ENCODE measurements at places on chromosomes 12 and 14.

DNA sequence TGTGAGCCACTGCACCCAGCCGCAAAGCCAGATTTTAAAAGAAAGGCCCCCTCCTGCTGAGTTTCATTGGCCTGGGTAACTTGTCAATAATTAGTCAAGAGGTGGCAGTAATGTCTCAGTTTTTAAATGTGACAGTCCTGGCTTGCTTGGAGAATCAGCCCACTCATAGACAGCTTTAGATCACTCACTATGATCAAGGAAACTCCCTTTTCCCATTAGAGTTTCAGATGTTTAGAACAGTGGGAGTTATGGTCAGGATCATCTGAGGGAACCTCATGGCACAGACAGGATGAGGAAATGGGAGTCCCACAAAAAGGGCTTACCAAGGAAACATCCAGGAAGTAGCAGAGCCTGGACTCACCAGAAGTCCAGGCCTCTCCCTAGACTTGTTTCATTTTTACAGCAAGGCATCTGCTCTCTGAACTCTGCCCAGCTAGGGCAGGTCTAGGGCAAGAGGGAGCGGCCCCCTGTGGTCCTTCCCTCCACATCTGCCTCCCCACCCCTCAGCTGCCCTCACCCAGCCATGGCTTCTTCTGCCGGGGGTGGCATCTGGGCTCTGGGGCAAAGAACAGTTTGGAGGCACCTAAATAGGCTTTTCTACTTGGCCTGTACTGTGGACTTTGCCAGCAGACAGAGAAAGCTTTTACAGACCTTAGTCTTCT, 11.2 kb downstream of the BCL2L14 start:
- H3K27ac ChIP-seq: peak overlapping the region; percentile 62
- peak; percentile 31 for DNase-seq
- H3K27me3 ChIP-seq: no peaks in the 10 kb centered on the region

DNA sequence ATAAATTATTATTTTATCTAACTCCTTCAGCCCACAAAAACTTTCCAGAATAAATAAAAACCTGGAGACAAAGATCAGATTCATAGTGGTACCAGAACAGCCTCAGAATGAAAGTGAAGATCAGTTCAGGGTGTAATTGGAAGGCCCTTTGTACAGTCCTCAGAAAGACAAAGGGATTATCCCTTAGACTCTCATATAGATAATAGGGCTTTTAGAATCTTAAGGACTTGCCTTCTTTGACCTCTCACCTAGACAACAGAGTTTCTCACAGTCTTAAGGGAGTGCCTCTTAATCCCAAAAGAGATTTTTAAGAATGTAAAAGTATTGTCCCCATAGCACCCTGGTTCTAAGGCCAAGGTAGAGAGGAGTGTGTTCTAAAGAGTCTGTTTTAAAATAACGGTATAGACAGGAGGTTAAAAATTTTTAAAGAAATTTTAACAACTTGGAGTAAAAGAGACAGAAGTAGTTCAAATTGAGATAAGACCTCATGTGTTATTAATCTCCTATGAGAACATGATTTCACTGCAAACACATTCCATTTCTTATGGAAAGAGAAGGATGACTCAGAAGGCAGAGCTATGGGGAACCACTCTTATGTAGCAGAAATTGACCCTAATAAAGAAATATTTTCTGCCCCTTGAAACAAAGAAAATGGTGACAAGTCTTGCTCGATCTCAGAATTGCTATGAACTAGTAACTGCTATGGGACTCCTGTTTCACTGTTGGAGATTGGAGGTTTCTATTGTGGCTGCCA, 24.2 kb upstream of the NOVA1 start:
- H3K27me3 ChIP-seq: no peaks in the 10 kb centered on the region
- no peaks in the 10 kb centered on the region for H3K36me3 ChIP-seq
- H3K4me1 ChIP-seq: no peaks in the 10 kb centered on the region

DNA sequence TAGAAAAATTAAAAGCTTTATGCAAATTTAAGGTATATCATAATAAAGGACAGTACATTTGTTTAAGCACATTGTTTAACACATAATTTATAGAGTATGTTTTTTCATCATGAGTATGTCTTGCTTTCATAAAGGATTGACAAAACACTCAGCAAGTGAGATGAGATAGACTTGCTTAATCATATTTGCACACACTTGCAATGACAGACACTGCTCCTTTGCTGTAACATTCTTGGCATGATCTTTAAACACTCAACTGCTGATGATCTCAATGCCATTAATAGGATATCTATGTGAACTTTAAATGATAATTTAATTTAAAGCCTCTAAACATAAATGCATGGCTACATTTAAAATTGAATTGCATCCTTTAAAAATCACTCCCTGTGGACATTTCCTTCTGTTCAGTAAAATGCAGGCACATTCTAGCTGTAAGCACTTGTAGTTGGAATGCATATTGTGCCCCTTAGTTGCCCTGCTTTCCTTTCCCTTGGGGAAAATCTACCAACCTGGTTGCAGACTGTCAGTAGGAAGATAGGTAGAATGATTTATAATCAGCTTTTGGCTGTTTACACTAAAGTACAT, 979.0 kb downstream of the TMTC2 start:
- H3K27me3 ChIP-seq: no peaks in the 10 kb centered on the region
- no peak for DNase-seq
- H3K27ac ChIP-seq: no peak overlapping the region
- no peaks in the 10 kb centered on the region for H3K36me3 ChIP-seq

DNA sequence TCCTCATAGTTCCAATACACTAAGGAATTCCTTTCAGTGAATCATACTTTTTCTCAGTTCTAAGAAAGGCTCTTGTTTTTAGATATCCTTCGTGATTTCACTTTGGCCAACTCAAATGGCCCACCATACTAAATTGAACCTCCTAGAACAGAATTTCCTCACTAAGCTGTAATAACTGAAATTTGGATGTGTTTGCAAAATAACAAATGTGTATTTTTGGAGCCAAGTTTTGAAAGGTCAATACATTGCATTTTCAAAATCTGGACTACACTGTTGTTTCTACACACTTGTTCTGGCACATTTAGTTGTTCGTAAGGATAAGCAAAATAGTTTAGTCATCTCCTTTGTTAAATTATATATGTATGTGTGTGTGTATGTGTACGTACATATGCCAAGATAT, 439.0 kb upstream of the STXBP6 start:
- no peak overlapping the region for H3K4me3 ChIP-seq
- no peaks in the 10 kb centered on the region for H3K36me3 ChIP-seq
- H3K4me1 ChIP-seq: no peaks in the 10 kb centered on the region
- DNase-seq: no peak

GRCh38 chr12:100473716-100474150, at the start of gene NR1H4:
NR1H4 (plus strand) TSS chr12:100473866; CDS start chr12:100493324, 19,458 bp downstream.
- no peak within 1 kb of the TSS for H3K4me3 ChIP-seq
- peak within 1 kb of the TSS; percentile 3 for H3K27ac ChIP-seq
- no peak for DNase-seq
- no peaks in the 10 kb centered on the region for H3K27me3 ChIP-seq

GRCh38 chr12:26520109-26520508, 312.9 kb downstream of the ITPR2 start:
- DNase-seq: no peak
- H3K36me3 ChIP-seq: no peaks in the 10 kb centered on the region
- no peak overlapping the region for H3K27ac ChIP-seq
- H3K4me1 ChIP-seq: peaks cover 4% of the 10 kb centered on the region
- H3K27me3 ChIP-seq: no peaks in the 10 kb centered on the region

- no peaks in the 10 kb centered on the region for H3K36me3 ChIP-seq
- peak overlapping the region; percentile 91 for H3K27ac ChIP-seq
- H3K27me3 ChIP-seq: no peaks in the 10 kb centered on the region
- no peaks in the 10 kb centered on the region for H3K4me1 ChIP-seq
These were observed 22.6 kb downstream of the ACADS start for GRCh38 chr12:120748242-120748641.

DNA sequence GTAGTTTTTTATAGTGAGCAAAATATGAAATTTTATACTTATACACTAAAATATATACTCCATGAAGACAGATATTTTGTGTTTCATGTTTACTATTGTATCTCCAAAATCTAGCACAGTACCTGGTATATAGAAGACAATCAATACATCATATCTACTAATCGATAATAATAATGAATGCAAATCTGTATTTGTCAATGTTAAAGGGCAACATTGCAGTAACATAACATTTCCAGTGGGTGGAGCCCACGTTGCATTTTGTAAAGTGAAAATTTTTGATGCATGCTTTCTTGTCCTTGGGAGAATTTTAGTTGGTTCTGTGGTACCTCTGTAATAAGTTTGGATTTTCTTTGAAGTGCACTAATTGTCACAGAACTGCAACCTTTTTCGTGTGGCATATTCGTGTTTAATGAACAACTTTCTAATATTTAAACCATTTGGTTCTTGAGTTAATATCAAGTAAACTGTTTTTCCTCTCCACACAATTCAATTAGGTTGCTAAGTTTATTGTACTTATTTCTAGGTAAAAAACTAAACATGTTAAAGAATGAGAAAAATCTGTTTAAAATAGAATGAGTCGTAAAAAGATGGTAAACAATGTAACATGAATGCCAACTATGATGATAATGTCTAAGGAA, 47.4 kb downstream of the AVPR1A start:
- no peaks in the 10 kb centered on the region for H3K27me3 ChIP-seq
- DNase-seq: peak; percentile 46

- no peaks in the 10 kb centered on the region for H3K4me1 ChIP-seq
- H3K4me3 ChIP-seq: no peak overlapping the region
- no peaks in the 10 kb centered on the region for H3K27me3 ChIP-seq
- DNase-seq: peak; percentile 40
- H3K27ac ChIP-seq: peak overlapping the region; percentile 45
These were observed 127.7 kb upstream of the PLEKHG7 start for GRCh38 chr12:92574911-92575570.

DNA sequence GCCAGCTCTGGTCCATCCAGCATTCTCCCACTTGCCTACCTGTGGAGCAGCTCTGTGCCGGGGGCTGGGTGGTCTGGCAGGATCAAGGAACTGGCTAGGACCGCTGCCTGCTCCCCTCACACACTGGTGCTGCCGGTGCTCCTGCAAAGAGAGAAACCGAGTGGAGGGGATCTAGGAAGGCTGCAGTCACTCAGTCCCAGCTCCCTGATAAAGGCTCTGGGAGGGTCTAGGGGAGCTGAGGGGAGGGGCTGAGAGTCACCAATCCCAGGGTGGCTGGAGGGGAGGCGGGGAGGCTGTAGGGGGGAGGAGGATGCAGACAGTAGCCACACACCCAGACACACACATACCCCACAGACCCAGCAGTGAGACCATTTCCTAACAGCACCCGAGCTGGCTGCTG, at the start of gene TAC3:
Gene TAC3 (minus strand): TSS at position 182 of the 400 bp plus-strand sequence. CDS start 732 bp downstream, outside the sequence.
- H3K27ac ChIP-seq: no peak within 1 kb of the TSS
- H3K4me1 ChIP-seq: peaks cover 5% of the 10 kb centered on the region
- H3K36me3 ChIP-seq: no peaks in the 10 kb centered on the region
- no peak within 1 kb of the TSS for H3K4me3 ChIP-seq
- no peak for DNase-seq

DNA sequence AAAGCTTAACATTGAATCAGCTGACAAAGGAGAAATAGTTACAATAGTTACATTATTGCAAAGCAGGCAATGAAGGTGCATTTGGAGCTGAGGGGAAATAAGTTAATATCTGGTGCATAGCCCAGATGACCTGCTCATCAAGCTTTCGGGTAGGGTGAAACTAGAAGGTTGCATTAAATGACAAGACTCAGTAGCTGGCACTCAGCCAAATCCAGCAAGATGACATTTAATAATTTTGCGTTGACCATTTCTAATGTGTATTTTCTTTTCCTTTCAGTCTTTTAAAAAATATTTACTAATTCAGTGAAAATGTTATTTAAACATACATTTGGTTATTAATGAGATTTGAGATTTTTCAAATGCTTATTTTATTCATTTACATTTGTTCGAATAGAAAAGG, 188.6 kb downstream of the SLC5A8 start:
- DNase-seq: no peak
- no peak overlapping the region for H3K4me3 ChIP-seq
- no peaks in the 10 kb centered on the region for H3K27me3 ChIP-seq
- H3K36me3 ChIP-seq: no peaks in the 10 kb centered on the region
- H3K27ac ChIP-seq: no peak overlapping the region

DNA sequence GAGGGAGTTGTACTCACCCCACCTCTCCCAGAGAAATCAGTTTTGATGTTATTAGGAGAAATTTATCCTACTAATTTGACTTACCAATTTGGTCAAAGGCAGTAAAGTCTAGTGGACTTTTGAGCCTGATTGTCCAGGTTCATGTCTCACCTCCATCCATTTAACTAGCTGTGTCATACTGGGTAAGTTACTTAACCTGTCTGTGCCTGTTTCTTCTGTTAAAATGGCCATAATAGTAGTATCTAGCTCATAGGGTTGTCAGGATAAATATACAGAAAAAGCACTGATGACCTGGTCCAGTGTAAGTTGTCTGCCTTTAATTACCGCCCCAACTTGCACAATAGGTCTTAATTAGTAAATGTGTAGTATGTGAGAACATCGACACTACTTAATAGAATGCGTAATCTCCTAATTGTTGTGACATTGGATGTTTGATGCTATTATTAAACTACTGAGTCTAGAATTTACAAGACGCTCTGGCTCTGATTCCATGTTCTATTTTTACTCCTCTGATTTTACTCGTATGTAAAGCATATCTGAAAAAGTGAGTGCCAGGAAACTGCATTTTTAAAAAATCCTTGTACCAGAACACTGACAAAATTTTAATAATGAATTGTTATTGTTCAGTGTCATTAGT, 1.5 kb downstream of the RAB21 start:
- H3K4me1 ChIP-seq: no peaks in the 10 kb centered on the region
- peak overlapping the region; percentile 99 for H3K27ac ChIP-seq
- H3K4me3 ChIP-seq: peak overlapping the region; percentile 97

DNA sequence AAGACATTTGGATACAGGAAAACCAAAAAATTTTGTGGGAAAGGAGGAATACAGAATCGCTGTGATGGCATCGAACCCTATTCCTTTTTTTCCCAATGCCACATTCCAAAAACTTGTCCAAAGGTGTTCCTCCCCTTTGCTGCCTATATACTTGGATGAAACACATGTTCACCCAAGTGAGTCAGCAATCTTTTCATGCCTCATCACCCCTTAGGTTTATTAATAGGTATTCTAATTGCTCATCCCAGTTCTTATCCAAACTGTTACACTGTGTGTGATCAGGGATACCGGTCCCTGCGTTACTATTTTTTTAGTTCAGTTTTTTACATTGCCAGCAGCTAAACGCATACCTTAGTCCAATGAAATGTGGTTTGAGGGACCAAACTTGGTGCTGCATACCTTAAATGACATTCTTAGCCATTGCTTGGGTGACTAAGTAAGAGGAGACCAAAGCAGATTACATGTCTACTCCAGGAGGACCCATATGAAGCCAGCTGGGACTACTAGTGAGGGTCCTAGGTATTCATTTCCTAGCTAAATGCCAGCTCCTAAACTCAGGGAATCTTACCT, 20.6 kb upstream of the ST8SIA1 start:
- H3K4me3 ChIP-seq: no peak overlapping the region
- no peaks in the 10 kb centered on the region for H3K27me3 ChIP-seq
- DNase-seq: no peak
- H3K27ac ChIP-seq: no peak overlapping the region

DNA sequence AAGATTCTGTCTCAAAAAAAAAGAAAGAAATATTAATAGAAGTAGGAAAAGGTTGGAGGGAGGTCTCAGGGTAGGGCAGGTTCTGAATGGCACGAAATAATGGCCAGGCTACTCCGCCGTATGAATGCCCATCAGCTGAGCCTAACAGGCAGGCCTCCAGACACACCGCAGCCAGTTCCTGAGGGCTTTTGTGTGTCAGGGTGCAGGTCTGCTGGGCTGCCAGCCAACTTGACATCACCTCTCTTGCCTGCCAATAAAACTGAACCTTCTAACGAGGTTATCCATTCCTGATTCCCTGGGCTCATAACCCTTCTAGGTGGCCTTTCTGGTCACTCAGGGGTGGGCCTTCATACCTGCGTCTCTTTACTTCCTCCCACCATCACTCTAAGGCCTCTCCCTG, 3.0 kb downstream of the IFI27 start:
- H3K4me1 ChIP-seq: no peaks in the 10 kb centered on the region
- H3K4me3 ChIP-seq: no peak overlapping the region
- H3K27ac ChIP-seq: no peak overlapping the region
- no peaks in the 10 kb centered on the region for H3K27me3 ChIP-seq
- no peak for DNase-seq
- no peaks in the 10 kb centered on the region for H3K36me3 ChIP-seq

Data from hepatocyte (in vitro differentiated cells).